ENCODE measurements at places on chromosomes 12 and 14.

- DNase-seq: peak; percentile 41
Observed at GRCh38 chr12:121579190-121579791, 1.5 kb downstream of the KDM2B start.

- no peak for DNase-seq
Observed at GRCh38 chr14:69873877-69874780, 5.1 kb upstream of the SMOC1 start.

GRCh38 chr14:79581912-79582576, 629.3 kb downstream of the DIO2 start:
- no peak for DNase-seq

GRCh38 chr12:121957861-121958515, 39.6 kb downstream of the CFAP251 start:
- no peak for DNase-seq

DNA sequence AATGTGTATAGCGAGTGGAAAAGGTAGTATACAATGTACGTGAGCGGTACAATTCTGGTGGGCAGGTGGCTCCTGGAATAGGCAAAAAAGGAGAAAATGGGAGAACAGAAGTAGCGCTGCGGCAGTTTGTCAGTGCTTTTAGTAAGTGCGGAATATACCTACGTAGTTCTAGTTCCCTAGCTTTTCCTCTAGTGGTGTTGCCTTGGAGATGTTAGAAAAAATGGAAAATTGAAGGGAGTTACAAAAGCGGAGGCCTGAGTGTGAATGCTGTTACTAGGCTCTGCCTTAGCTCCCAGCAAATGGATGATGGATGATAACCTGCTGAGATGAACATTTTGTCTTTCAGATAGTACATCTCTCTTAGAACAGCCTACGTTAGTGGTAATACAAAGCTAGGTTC, 1.1 kb downstream of the TTC8 start:
- DNase-seq: no peak

DNA sequence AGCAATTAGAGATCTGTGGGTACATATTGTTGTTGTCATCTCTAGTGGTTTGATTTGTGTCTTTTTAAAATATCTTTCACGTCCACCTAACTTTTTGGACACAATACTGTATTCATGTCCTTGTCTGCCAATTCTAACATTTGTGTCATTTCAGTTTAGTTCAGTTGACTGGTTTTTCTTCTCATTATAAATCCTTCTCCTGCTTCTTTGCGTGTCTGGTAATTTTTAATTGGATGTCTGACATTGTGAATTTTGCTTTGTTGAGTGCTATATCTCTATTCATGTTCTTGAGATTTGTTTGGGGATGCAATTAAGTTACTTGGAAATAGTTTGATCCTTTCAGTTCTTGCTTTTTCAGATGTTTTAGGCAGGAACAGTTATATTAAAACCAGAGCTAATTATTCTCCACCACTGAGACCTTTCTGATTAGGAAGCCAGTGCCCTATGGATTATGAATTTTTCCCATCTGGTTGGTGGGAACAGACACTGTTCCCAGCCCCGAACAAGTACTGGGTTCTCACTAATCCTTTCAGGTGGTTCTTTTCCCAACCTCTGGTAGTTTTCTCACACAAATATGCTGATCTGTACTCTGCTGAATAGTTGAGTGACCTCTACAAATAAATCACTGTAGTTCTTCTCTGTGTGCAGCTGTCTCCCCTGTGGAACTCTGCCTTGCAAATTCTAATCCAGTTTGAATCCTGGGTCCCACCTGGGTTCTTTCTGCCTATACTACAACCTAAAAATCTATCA, 91.1 kb upstream of the DYNC1H1 start:
- no peak for DNase-seq

DNA sequence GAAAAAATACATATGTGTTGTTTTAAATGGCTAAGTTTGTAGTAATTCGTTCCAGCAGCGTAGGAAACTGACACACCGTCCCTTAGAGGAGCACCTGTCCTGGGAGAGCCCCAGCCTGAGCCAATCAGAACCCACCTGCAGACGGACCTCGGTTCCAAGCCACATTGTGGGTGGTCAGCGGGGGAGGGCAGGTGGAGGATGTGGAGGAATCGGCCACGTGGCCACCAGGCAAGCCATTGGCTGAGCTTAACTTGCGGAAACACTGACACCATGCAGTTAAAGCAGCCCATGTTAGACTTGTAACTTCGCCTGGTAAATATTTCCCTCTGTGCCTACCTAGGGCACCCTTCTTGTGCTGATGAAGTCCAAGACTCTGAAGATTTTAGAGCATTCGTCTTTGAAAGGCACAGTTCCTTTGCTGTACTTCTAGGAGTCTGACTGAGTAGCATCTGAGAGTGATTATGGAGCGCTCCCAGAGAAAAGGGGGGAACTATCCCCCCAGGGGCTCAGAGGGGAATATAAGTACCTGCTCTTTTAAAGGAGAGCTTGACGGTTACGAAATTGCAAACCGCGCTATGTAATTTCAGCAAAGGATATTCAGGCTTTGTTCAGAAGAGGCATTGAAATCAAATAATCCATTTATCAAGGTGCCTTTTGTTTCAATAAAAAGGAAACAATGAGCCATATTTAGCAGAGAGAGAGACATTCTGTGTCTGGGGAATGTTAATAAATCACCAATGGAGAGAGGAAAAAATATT, 135.7 kb downstream of the TMEM132C start:
- no peak for DNase-seq

GRCh38 chr14:20184181-20184580, 6.5 kb upstream of the OR11G2 start:
- no peak for DNase-seq

DNA sequence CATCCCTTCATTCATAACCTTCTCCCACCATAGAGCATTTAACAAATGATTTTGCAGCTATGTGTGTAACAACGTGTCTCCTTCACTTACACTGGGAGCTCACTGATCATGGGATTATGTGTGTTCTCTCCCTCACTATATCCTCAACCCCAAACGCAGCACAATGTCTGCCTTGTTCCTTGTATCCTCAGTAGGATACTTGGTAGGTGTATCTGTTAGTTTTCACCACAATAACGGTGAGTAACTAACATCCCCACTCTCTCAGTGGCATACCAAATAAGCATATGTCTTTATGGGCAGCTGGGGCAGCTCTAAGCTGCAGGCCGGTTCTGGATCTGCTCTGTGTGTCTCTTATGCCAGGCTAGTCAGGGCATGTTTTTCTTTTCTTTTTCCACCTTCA, 166.7 kb upstream of the PWP1 start:
- no peak for DNase-seq

DNA sequence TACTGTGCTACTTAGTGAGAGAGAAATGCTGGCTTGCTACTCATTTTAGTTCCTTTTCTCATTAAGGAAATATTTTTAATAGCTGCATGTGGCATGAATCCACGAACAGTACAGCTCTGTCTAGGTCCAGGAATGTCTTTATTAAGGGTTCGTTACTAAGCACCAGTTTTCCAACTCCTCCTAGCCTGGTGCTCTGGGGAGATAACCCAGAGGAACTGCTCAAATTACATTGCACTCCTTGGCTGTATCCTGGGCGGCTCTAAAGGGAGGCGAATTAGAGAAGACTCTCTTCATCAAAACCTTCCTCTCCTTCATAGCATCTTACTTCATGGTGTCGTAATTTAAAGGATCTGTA, 101.3 kb downstream of the PPM1A start:
- DNase-seq: no peak

GRCh38 chr12:26297396-26298070, 102.2 kb downstream of the SSPN start:
- no peak for DNase-seq

- no peak for DNase-seq
Observed at GRCh38 chr12:14284184-14284722, 81.2 kb upstream of the ATF7IP start.

GRCh38 chr14:28783664-28784063, 17.1 kb downstream of the FOXG1 start:
- no peak for DNase-seq

GRCh38 chr12:106625976-106626375, 43.2 kb downstream of the RFX4 start:
- no peak for DNase-seq
